ENCODE measurements at places on chromosomes 7 and 10.

DNA sequence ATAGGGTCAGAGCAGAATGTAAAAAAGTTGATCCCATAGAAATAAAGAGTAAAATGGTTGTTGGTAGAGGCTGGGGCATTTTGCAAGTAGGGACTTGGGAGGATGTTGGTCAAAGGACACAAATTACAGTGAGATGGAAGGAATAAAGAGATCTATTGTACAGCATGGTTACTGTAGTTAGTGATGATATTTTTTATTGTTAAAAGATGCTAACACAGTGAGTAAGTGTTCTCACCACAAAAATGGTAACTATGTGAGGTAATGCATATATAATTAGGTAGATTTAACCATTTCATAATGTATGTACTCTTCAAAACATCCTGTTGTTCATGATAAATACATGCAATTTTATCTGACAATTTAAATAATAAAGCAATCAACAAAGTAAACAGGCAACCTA is 280.7 kb upstream of the MAGI2 start:
- DNase-seq, result no peak

DNA sequence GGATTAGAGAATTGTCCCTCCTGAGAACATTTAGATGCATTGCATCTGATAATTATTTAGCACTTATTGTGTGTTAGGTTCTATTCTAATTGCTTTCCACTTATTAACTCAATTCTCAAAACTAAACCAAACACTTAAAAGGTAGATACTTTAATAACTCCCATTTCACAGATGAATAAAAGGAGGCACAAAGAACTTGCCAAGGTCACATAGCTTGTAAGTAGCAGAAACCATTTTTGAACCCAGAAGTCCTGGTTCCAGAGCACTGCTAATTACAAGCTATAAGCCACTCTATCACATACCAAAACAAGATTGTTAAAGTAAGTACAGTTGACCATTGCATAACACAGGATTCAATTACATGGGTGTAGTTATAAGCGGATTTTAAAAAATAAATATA is 164.9 kb downstream of the CPED1 start:
- no peak for DNase-seq

DNA sequence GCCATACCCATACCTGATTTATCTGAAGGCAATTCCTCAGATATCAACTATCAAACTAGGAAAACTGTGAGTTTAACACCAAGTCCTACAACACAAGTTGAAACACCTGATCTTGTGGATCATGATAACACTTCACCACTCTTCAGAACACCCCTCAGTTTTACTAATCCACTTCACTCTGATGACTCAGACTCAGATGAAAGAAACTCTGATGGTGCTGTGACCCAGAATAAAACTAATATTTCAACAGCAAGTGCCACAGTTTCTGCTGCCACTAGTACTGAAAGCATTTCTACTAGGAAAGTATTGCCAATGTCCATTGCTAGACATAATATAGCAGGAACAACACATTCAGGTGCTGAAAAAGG is 69.0 kb upstream of the RSBN1L start:
- no peak for DNase-seq

DNA sequence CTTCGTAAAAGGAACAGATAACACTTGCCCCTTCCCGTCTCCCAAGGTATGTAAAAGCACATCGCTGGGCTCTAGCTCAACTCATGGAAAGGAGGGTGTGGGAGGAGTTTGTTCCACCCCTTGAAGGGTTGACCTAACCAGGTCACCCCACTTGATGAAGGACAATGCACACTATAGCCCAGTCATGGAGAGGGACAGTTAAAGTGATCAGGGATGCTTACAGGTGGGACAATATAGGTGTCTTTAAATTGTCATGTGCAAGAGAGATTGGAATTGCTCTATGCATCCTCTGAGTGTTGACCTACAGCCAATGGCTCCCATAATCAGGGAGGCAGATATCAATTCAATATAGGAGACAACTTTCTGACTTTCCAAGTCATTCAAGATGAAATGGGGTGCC is 448.2 kb downstream of the GRID1 start:
- DNase-seq, result no peak

GRCh38 chr7:121195874-121196273 is 132.9 kb upstream of the WNT16 start:
- DNase-seq, result no peak

- DNase-seq, result no peak
Observed at GRCh38 chr7:80771523-80771922, 133.1 kb downstream of the CD36 start.

DNA sequence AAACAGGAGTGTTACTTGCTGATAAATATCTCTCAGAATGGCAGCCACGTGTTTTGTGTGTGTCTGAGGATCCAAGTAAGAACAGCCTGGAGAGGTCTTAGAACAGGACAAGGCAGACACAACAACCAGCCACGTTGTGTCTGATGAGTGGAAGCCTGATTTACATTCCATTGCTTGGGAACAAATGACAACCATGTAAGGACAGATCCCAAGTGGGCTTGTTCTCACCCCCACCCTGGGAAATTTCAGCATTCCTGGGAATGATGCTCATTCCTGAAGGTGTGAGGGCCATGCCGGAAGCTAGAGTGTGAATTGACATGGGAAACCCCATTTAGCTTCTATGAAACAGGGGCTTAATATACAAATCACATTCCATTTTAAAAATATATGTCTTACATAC is 35.9 kb downstream of the IL6 start:
- DNase-seq, result no peak

GRCh38 chr7:90648834-90649233 is 52.7 kb downstream of the CDK14 start:
- no peak for DNase-seq

- no peak for DNase-seq
Observed at GRCh38 chr7:107751113-107751512, 7.2 kb downstream of the CBLL1 start.

DNA sequence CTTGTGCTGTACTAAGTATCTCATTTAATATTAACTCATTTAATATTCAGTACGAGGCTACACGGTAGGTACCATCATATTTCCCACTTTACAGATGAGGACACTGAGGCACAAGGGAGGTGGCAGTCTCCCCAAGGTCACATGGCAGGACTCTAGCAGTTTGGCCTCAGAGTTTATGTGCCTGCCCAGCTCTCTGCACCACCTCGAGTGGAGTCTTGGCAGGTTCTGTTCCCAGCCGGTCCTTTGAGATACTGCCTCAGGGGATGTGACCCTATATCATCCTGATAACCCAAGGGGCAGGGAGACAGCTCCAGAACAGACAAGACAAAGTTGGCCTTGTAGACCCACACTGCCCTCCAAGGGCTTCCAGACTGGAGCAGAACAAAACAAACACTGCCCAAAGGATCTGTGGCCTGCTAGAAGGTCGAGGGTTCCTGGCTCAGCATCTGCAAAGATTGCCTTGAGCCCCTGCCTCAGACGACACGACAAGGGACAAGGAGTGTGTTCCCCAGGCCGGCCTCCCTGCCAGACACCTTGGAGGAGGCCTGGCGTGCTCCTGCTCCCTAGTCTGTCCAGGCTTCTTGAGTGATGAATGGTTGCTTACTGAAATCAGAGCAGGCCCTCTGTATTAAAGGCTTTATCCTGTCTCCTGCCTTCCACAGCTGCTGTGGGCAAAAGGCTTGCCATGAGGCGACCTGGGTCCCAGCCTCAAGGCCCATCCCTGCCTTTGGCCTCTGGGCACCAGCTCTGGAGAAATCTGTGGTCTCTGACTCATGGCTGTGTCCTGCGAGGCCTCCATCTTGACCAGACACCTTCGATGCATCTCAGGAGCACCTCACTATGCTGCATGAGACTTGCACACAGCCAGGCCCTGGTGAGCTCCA is 3.9 kb upstream of the PWWP2B start:
- no peak for DNase-seq

GRCh38 chr10:75643944-75644692 is 212.7 kb downstream of the LRMDA start:
- DNase-seq, result no peak
